GM23338 (cell line): ENCODE measurements at places on chromosomes 5 and 9. TPM values are rescaled to one million over a fixed set of nuclear protein-coding genes. Genes with fewer than 3 reads are reported as not detected.

DNA sequence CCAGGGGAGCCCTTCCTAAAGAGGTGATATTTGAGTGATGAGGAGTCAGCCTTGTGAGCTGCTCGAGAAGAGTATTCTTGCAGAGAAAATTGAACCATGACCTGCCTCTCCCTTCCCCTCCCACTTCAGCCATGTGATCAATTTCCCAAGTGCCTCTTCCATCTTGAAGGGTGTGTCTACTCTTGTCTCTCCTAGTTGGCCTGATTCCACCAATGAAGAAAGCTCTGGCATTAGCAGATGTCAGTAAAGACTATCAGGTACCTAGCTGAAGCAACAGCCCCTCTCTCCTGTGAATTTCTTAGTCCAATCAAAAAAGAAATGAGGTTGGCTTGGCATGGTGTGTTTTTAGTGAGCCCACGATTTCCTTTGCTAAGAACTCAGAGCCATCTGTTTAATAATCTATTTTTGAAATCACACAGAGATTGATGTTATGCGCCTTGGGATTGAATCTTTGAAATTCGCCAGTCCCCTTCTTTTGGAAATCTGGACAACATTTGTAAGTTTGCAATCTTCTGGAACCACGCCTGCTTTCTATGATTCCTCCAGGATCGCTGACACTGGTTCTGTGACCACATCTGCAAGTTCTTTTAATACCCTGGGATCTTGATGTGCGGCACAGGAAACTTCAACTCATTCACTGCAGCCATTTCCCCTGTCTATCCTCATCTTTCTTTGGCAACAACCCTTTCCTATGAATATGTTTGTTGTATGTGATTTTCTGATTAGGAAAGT is 404.6 kb downstream of the DMRT2 start:
- no peaks in the 10 kb centered on the region for H3K27me3 ChIP-seq
- H3K4me1 ChIP-seq, result no peaks in the 10 kb centered on the region
- no peak for DNase-seq
- H3K27ac ChIP-seq, result no peak overlapping the region
- no peak overlapping the region for H3K4me3 ChIP-seq

The TAS2R1 gene
- 0.31 TPM in 1 of 2 replicates, not detected in the other for total RNA-seq

The SHISAL2B gene
- total RNA-seq, result 3.9 and 12.3 TPM in 2 replicates

DNA sequence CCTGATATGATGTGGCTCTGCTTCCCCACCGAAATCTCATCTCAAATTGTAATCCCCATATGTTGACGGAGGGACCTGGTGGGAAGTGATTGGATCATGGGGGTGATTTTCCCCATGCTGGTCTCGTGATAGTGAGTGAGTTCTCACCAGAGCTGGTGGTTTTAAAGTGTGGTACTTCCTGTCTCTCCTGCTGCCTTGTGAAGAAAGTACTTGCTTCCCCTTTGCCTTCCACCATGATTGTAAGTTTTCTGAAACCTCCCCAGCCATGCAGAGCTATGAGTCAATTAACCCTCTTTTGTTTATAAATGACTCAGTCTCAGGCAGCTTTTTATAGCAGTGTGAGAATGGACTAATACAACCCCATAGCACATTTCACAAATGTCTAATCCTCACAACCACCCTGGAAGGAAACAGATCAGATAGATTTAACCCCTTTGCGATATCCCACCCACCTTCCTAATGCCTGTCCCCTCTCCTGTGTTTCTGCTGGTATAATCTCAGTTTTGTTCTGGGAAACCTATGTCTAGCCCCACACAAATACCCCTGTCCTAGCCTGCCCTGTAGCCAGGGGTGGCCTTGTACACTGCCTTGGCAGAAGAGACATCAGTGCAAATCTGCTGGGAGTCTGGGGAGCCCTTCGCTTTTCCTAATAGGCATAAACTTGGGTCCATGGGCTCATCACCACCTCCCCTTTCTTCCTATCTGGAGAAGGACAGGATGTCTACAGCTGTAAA is 157.0 kb upstream of the RAI14 start:
- no peak for DNase-seq
- H3K4me1 ChIP-seq, result peaks cover 9% of the 10 kb centered on the region
- H3K27ac ChIP-seq, result no peak overlapping the region
- H3K36me3 ChIP-seq, result no peaks in the 10 kb centered on the region
- H3K4me3 ChIP-seq, result no peak overlapping the region
- no peaks in the 10 kb centered on the region for H3K27me3 ChIP-seq

- no peaks in the 10 kb centered on the region for H3K36me3 ChIP-seq
- no peak for DNase-seq
- no peak overlapping the region for H3K27ac ChIP-seq
- peaks cover 3% of the 10 kb centered on the region; the same call in 1 of the 2 replicates for H3K4me1 ChIP-seq
- H3K4me3 ChIP-seq, result no peak overlapping the region
These were observed 40.8 kb upstream of the MEF2C start for GRCh38 chr5:88923623-88924329.

GRCh38 chr5:154197801-154198491 is 7.4 kb downstream of the GALNT10 start:
- H3K4me3 ChIP-seq, result no peak overlapping the region
- H3K27ac ChIP-seq, result no peak overlapping the region
- peaks cover 49% of the 10 kb centered on the region for H3K4me1 ChIP-seq
- DNase-seq, result no peak

The BSPRY gene
- total RNA-seq, result 6.6 and 7.7 TPM in 2 replicates

The SPATA31D4 gene
- not detected in 2 replicates for total RNA-seq
